Left ventricle myocardium inferior (tissue), 1 donor: ENCODE measurements at places on chromosomes 16 and 17.

GRCh38 chr16:47073223-47074155, 70.3 kb downstream of the NETO2 start:
- no peak for DNase-seq

GRCh38 chr16:78768718-78769117, 669.3 kb downstream of the WWOX start:
- no peak for DNase-seq

DNA sequence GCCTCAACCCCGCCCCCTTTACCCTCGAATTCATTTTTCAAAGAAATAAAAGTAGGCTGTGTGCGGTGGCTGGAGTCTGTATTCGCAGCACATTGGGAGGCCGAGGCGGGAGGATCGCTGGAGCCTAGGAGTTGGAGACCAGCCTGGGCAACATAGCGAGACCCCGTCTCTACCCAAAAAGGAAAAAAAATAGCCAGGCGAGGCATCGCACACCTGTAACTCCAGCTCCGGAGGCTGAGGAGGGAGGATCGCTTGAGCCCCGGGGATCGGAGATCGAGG, 671 bp upstream of the TOP2A start:
- DNase-seq = no peak

DNA sequence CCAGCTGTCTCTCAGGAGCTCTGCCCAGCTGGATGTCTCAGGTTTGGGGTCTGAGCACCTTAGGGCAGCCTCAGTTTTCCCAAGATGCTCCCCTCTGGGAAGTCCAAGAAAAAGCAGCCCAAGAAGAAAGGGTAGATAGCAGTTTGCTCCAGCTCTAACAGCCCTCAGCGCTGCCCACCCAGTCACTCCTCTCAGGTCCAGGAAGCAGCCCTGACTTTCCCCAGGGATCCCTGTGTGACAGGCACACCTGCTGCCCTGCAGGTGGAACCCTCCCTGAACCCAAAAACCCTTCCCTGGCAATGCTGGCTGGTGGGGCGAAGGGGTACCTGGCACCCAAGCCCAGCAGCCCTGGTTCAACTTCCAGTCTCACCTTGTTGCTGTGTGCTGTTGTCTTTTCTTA, 48.1 kb downstream of the BEAN1 start:
- no peak for DNase-seq

GRCh38 chr17:64202683-64203344, 60.2 kb downstream of the TEX2 start:
- no peak for DNase-seq

- no peak for DNase-seq
These were observed 178.9 kb downstream of the TMEM132E start for GRCh38 chr17:34758316-34758715.

GRCh38 chr17:35486920-35487732, 38.6 kb upstream of the SLFN13 start:
- DNase-seq = peak; percentile 41

DNA sequence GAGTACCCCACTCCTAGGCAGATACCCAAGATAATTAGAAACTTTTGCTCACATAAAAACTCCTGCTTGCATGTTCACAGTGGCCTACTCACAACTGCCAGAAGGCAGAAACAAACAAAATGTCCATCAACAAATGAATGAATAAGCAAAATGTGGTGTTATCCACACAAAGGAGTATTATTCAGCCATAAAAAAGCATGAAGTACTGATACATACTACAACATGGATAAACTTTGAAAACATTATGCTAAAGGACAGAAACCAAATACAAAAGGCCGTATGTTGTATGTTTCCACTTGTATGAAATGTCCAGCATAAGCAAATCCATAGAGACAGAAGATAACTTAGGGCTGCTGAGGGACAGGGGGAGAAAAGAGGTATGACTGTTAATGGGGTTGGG, 1.9 kb downstream of the HSDL1 start:
- DNase-seq = no peak

- DNase-seq = no peak
These were observed 8.5 kb downstream of the HS3ST3A1 start for GRCh38 chr17:13593021-13593751.

- no peak for DNase-seq
These were observed 6.3 kb downstream of the ESRP2 start for GRCh38 chr16:68229431-68230175.

DNA sequence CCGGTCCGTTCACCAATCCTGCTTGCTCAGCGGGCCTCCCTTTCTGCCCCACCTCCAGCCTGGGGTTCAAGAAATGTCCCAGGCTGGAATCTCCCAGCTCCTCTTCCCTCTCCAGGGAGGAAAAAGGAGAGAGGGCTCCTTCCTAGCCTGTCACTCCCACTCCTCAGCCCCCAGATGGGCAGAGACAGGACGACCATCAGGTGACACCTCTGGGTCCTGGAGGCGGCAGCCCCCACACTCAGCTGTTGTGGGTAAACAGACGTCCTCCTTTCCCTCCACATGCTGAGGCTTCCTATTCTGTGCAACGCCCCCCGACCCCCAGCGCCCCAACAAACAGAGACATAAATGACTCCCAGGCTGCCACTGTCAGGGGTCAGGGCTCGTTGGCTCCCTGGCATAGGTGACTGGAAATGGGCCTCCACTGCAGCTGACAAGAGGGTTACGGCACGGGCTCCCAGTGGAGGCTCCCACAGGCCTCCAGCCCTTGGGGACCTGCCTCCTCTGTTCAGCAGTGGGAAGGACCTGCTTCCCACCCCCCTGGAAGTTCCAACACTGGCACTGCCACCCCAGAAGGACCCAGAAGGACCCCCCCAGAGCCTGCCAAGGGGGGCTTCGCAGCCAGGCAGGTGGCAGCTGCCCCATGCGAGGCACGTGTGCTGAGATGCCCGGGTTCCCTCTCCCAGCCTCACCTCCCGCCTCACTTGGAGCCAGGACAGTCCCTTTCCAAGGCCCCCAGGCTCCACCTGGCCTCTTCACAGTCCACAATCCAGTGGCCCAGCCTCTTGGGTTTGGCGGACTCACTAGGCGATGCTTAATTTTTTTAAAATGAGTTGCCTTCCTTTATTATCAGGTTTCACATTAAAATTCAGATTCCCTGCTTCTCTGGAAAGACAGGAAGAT, 232.3 kb downstream of the KATNIP start:
- DNase-seq = no peak

DNA sequence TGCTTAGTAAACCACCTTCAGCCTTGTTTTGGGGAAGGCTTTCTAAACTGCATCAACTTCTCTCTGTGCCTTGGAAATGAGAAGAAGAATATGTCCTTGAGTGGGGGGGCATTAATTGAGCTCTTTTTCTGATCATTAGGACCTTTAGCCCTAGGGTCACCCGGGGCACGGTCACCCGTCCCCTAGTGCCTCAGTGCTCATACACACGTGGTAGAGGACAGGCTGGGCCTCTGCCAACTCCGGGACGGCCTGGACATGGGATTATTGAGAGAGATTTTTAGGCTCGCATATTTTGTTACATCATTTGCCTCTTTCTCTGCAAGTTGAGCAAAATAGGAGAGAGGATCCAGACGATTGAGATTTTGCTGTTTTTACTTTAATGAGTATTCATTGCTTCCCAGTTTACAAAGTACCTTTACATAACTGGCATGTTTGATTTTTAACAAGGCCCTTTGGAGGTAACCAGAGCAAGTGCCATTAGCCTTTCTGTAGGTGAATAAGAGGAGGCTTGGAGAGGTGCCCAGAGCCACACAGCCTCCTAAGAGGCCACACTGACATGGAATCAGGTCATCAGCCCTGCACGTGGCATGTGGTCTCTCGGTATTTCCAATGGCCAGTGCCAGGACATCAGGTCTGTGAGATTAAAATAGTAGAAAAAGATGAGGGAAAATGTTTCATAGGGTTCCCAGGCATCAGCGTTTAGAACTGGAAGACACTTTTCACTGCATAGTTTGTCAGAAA, 11.1 kb downstream of the PMM2 start:
- DNase-seq = no peak

DNA sequence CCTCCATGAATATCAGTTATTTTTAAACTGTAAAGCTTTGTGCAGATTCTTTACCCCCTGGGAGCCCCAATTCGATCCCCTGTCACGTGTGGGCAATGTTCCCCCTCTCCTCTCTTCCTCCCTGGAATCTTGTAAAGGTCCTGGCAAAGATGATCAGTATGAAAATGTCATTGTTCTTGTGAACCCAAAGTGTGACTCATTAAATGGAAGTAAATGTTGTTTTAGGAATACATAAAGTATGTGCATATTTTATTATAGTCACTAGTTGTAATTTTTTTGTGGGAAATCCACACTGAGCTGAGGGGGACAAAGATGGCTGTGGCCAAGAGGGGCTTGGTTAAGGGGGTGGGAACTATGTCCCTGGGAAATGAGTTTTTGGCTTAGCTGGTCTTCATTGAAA, 2.3 kb downstream of the CCL11 start:
- no peak for DNase-seq

GRCh38 chr17:55200904-55201303, 63.9 kb upstream of the HLF start:
- DNase-seq = no peak

- no peak for DNase-seq
These were observed 5.4 kb upstream of the AANAT start for GRCh38 chr17:76461765-76462555.

DNA sequence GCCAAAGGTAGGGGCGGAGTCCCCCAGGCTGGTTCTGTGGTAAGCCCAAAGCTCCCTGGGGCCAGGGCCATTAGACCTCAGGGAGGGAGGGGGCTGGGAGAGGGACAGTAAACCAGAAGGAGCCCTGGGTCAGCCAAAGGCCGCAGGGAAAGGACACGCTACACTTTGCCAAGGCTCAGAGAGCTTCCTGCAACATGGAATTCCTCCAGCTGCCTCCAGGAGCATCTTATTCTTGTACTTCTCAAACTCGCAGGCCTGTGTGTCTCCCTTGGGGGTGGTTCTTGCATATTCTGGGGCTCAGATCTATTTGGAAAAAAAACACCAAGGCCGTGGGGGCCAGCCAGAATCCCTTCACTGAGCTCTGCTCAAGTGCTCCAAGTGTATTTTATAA, 25.1 kb downstream of the AKAP1 start:
- peak; percentile 61 for DNase-seq

- no peak for DNase-seq
These were observed 11.5 kb downstream of the VEZF1 start for GRCh38 chr17:57976594-57976993.

DNA sequence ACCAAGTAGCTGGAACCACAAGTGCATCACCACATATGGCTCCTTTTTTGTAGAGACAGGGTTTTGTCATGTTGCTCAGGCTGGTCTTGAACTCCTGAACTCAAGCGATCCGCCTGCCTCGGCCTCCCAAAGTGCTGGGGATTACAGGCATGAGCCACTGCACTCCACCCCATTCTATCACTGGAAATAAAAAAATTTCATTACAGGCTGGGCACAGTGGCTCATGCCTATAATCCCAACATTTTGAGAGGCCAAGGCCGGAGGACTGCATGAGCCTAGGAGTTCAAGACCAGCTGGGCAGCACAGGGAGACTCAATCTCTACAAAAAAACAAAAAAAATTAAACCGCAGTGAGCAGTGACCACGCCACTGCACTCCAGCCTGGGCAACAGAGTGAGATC, 60.1 kb downstream of the BRIP1 start:
- DNase-seq = no peak

DNA sequence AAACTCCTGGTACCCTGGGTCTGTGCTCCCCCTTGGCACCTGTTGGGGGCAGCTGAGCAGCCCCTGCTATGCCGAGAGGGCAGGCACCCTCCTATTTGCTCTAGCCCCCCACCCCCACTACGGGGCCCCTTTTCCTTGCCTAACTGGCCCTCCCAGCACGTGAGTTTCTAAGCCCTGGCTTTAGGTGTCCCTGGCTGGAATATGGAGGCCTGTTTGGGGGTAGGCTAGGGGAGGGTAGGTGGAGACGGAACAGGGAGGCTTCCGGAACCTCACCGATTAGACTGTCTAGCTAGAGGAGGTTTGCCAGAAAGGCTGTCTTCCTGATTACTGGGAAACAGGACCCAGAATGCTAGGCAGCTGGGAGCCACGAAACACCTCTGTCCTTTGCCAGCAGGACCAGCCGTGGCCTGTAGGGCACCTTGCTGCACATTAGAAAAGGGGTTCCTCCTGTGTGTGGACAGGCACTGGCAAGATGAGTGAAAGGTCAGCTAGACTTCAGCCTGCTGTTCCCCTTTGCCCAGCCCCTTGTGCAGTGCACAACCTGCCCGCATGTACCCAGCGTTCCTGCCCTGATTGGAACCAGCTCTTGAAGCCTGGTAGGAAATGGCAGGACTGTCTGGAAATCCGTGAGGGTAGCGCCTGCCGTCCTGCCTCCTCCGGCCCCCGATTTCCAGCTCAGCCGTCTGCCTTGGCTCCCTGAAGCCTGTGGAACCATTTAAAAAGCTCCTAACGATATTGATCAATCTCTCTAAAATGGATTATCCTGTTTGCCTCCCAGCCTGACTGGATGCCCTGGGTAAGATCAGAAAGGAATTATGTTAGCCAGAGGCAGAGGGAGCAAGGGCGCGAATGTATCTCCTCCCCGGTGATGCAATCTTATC, 83.4 kb upstream of the GSE1 start:
- no peak for DNase-seq

DNA sequence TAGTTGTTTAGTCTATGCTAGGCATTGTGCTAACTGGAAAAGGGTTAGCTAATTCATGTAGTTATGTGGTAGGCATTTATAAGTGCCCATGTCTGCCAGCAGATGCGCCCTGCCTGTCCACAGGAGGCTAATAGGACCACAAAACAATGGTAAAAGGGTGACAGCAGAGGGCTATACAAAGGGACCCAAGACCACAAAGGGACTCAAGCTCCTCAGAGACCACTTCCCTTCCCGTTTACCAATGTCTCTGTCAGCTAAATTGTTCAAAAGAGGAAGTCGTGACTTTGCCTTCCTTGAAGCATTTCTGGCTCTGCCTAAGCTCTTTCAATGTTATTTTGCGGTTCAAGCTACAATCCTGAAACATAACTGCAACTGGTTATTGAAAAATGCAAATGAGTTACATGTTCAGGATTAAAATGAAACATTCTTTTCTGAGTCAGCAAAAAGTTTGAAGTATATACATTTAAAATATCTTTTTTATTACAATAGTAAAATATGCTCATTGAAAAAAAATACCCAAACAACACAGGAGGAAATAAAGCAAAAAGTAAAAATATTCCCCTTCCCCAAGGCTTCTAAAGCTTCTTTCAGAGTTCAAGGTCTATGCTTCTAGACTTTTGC, 149.2 kb downstream of the MAF start:
- no peak for DNase-seq

DNA sequence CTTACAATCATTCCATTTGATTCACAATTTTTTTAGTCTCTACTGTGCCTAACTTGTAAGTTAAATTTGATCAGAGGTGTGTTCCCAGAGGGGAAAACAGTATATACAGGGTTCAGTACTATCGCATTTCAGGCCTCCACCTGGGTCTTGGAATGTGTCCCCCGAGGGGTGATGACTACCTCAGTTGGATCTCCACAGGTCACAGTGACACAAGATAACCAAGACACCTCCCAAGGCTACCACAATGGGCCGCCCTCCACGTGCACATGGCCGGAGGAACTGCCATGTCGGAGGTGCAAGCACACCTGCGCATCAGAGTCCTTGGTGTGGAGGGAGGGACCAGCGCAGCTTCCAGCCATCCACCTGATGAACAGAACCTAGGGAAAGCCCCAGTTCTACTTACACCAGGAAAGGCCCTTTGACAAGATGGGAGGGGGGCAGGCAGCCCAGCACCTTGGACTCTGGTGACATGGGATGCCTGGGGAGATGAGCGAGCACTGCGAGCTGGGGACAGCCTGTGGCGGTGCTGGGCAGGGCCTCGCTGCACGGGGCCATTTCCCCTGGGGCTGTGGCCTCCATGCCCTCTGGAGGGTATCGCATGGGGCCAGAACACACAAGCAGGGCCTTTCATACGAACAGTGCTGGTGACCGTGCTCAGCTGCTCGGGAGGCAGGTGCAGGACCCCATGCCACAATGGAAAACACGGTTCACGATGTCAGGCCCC, 33.9 kb downstream of the PDIA2 start:
- DNase-seq = no peak
